ENCODE measurements at places on chromosomes 13 and 19.

GRCh38 chr13:97484301-97484700 is 50.3 kb downstream of the RAP2A start:
- DNase-seq: no peak

DNA sequence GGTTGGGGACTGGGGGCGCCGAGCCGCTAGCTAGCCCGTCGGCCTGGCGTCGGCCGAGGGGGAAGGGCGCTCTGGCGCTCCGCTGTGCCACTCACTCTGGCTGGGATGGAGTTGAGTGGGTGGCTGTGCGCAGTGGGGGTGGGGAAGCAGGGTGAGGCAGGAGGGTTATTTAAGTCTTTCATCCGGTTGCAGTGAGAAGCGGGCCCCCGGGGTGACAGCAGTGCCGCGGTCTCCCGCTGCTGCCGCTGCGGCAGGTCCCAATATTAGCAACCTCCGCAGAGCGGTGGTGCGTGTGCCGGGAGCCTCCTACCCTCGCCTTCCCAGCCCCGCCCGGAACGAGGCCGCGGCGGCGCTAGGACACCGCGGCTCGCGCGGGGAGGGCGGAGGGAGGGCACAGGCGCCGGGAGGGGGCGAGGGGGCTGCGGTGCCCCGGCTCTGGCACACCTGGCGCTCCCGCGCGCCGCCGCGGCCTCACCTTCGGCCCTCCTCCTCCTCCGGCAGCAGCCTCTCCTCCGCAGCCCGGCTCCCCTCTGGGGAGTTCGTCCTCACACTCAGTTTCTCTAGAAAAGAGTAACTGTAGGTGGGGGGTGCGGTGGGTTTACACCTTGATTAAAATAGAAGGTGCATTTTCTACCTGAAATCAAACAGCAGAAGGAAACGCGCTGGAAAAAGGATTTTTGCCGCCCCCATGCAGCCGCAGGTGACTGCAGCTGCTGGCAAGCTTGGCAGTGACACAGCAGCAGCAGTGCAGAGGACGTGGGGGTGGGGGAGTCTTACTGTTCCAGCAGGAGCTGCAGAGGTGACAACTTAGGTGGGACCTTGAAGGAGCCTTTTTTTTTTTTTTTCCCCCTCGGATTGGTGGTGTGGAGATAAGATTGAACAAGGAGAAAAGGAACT is 4.5 kb downstream of the FGF9 start:
- DNase-seq: no peak

DNA sequence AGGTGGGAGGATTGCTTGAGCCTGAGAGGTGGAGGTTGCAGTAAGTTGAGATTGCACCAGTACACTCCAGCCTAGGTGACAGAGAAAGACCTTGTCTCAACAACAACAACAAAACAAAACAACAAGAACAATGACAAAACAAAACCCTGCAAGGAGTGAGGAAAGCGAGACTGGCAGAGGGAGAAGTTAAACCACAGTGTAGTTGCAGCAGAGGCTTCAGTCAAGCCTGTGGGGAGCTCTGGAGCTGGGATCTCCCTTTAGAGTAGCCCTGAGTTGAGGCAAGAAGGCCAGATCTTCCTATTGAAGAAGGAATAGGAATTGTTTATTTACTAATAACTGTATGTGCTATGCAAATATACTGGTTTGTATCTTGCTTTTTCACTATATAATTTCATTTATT is 25.3 kb upstream of the RNASEH2B start:
- no peak for DNase-seq

GRCh38 chr19:30209617-30210600 is 162.3 kb upstream of the ZNF536 start:
- DNase-seq: no peak

DNA sequence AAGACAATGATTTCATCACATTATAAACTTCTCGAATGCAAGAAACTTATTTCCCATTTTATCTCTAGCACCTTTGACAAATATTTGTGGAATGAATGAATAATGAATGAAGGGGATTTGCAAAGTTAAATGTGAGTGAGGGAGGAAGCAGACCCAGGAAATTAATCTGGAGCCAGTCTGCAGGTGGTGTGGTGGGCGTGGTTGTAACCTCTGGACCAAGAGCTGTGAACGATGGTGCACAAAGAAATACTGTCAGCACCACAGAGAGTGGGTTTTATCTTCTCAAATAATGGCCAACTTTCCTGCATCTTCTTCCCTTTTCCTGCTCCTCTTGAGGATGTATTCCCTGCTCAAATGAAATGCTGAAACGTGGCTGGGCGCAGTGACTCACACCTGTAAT is 11.0 kb upstream of the ZNF792 start:
- no peak for DNase-seq

Measured in CD14-positive monocyte (primary cell).